IMR-90 (cell line): ENCODE measurements at places on chromosomes 5 and 9. TPM values are rescaled to one million over a fixed set of nuclear protein-coding genes. Genes with fewer than 3 reads are reported as not detected.

- no peak for DNase-seq
These were observed 8.7 kb downstream of the EBF1 start for GRCh38 chr5:159091065-159091464.

- no peak for DNase-seq
These were observed 15.2 kb downstream of the LURAP1L start for GRCh38 chr9:12790001-12790400.

DNA sequence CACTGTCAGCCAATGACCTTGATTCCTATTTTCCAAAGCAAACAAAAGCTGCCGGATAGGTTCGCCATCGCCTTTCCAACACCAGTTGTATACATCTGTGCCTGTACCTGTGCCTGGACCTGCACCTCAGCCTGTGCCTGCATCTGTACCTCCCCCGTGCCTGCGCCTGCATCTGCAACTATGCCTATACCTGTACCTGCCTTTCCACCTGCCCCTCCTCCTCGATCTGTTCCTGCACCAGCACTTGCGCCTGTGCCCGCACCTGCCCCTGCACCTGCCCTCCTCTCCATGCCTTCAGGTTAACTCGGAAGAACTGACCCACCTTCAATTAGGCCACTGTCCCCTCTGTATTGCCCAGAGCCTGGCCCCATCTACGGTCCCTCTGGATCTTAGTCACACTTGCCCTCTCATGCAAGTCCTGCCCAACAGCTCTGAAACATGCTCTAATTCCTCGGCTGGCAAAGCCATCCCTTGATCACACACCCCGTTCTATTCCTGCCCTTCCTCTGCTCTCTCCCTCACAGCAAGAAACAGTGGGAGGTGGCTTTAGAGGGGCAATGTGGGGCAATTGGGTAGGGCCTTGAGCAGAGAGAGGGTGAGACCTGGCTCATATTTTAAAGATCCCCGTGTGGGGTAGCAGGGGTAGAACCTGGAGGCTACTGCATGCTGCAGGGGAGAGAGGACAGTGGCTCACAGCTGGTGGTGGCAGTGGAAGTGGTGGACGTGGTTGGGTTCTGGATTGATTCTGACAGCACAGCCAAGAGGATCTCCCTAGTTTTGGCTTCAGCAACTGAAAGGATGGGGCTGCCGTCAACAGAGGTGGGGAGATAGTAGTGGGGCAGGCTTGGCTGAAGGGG lies 59.6 kb upstream of the PHYKPL start:
- no peak for DNase-seq

DNA sequence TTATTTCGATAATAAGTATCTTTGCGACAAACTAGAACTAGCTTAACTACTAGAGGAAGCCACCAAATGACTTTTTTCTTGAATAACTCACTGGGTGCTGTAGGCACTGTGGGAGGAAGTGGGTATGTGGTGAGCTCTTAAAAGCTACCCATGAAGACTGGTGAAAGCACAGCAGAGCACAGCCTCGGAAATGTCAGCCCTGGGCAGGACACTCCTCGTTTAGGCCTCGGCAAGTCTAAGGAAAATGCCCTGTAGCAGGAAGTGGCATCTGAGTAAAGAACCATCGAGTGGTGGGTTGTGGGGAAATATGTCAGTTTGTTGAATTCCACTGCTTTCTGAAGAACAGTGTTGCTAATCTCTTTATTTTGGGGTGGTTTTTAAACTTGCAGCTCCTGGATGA lies 44.0 kb upstream of the NCS1 start:
- DNase-seq: no peak

GRCh38 chr9:1469996-1470395 lies 419.8 kb downstream of the DMRT2 start:
- DNase-seq: no peak

GRCh38 chr5:41240390-41240789 lies 27.1 kb upstream of the C6 start:
- no peak for DNase-seq

DNA sequence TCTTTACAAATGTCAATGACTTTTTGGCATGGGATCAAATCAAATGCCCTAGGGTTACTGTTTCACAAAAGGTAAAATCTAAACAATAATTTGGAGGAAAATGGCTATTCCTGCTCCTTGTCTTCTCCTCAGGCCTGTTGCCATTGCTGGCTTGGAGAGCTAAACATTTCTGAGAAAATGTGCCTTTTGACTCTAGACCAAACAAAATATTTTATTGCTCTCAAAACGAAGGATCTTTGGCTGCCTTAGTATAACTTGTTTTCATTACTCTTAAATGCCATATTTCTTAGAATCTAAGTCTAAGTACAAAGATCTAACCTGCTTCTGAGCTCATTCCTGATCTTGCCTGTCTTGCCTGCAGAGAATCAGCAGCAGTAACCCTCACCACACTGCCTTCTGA lies 116.6 kb downstream of the MUSK start:
- no peak for DNase-seq

DNA sequence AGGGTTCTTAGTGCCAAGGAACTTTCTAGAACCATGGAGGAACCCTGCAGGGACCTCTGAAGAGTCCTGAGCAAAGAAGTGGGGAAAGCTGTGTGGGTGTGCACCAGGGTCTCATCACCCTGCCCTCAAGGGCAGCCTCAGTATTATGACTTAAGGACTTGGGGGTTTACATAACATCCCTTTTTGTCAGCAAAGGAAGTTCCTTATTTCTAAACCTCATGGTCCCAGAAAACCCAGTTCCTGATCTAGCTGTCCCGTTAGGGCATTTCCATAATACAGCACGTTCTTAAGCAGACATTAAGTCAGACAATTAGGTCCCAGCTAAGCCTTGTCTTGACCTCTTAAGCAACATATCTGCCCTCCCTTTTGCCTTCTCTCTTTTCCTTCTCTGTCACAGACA lies 57.3 kb downstream of the DAPK1 start:
- no peak for DNase-seq

DNA sequence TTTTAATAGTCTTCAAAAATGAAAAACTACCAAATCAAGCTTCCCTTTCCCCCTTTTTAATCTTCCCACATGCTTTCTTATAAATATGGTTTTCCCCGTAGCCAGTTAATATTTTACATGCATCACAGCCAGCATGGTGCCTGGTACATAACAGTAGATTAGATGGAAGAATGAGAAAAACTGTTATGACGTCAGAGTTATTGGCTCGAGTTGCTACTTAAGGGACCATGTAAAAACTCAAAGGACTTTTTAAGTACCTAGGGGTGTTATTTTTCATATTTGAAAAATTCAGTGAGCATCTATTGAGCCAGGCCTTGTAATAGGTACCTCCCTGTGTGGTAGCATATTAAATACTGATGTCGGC lies 176.4 kb downstream of the SMARCA2 start:
- DNase-seq: no peak

DNA sequence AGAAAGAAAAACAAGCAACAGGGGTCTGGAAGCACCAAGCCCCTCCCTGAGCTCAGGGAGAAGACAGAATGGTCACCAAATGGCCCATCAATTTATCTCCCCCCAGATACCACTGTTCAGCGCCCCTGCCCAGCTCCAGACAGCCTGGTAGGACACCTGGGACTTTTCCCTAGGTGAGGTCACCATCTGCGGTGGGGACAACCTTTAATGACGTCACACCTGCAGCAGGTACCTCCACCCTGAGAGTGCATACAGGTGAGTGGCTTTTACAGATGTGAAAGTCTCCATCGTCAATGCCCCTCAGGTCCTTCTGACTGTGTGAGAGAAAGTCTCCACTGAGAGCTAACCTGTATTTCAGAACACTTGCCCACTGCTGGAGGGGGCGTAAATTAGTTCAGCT lies 34.3 kb upstream of the LAMC3 start:
- no peak for DNase-seq

GRCh38 chr5:78108564-78108963 lies 185.9 kb downstream of the AP3B1 start:
- DNase-seq: no peak

DNA sequence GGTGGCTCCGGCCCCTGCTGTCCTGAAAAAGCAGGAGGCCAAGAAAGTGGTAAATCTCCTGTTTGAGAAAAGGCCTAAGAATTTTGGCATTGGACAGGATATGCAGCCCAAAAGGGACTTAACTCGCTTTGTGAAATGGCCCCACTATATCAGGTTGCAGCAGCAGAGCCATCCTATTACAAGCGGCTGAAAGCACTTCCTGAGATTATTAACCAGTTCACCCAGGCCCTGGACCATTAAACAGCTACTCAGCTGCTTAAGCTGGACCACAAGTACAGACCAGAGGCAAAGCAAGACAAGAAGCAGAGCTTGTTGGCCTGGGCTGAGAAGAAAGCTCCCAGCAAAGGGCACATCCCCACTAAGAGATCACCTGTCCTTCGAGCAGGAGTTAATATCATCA lies 89.7 kb downstream of the MLLT3 start:
- no peak for DNase-seq

DNA sequence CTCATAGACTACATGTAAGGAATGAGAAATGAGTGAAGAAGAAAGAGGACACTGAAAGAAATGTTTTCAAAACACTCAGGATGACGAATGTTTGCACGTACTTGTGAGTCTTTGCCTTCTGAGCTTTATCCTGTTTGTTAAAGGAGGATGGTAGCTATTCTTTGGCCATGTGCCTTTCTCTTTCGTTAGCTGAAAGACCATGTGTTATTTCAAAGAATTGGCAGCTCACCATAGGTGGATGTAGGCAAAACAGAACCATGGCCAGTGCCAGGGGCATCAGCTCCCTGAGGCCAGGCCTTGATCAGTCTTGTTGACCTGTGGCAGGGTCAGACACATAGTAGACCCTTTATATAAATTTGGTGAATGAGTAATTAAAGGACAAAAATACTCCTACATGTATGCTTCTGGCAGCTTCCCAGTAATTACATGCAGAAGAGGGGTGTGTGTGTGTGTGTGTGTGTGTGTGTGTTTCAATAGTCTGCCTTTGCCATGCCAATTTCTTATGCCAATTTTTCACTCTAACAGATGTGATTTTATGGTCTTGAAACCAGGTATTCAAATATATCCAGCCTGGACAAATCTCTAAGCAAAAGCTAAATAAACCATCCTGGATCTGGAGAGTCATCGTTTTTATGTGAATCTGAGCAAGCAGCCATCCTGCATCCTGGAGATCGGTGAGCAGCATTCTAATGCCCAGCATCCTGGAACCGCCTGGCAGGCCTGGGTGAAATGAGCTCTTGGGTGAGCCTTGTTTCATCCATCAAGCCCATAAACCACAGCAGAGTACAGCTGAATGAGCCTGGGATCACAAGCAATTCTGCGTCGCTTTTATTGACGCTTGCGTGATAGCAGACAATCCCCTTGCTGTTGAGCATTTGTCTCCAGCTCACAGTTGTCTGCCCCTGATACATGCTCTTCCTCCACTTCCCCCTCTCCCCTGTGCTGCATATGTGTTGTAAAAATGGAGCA lies 475.4 kb downstream of the MED10 start:
- DNase-seq: no peak

DNA sequence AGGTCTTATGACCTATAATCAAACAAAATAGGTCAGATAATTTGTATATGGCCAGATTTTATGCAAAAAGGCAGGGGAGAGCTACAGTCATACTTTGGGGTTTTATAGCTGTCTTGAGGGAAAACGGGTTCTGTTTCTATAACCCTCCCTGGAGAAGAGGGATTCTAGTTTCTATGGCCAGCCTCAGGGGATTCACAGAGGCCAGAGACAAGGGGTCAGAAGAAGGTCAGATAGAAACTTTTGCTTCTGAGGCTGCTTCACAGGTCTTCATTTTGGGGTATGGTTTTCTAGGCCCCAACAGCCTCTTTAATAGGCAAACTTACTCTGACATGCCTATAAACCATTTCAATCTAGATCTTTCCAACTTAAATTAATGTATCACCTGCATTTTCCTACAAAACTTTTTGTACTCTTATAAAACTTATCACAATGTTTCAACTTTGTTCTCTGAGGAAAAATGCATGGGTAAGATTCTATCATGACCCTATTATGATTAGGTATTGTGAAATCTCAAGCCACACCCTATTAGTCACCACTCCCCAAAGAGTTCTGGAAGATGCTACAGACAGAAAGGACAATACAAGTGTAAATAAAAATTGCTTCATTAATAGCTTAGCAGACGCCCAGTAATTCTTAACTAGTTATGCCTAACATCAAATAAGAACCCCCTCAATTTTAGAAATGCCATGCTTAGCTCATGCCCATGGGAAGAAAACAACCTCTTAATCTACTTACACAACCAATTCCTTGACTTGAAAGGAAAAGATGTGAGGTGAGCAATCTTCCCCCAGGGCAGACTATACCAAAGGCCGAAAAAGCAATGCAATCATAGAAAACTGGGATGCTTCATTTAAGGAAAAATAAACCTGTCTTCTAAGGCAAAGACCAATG lies 396.6 kb downstream of the TLR4 start:
- no peak for DNase-seq

DNA sequence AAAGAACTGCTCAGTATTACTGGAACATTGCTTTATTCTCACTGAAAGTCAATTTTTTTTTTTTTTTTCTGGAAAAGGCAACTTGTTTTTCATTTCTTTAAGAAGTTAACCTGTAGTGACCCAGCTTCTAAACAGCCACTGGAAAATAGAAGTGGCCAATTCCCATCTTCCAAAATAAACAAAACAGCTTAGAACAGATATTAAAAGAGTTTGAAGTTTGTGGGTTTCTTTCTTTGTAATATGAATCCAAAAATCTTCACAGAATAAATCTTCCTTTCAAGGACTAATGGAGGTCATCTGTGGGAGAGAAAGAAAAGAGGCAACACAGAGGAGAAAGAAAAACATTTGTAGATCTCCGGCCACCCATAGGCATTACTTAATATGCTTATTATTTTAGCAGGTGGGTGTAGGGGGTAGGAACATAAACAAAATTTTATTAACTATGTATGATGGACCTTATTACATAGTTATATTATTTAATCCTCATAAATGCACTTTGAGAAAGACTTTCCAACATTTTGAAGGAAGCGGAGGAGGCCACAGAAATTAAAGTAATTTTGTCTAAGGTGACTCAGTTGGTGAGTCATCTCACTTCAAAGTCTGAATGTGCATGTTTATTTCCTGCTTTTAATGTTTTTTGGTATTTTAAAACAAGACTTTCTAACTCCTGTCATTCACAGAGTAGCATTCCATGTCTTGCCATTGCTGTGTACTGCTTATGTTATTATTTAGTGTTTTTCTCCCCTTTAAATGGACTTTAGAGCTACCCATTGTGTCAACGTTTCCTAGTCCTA lies 1791.8 kb upstream of the WWC1 start:
- no peak for DNase-seq

DNA sequence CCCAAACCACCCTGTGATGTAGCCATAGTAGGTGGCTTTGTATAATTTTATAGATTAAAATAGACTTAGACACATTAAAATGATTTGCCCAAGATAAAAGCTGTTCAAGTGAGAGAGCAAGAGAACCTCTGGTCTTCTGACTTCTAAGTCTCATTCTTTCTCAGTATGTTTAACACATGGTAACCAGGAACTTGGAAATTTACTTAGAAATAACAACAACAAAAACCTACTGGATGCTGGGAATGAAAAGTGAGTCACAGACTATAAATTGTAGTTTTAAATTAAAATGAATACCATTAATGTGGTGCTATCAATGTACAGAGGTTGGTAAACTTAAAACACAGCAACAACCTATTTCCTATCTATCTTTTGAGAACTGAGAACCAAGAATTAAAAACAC lies 30.4 kb downstream of the HMGCR start:
- peak; percentile 67 for DNase-seq

GRCh38 chr5:14659821-14660607 lies 4.5 kb upstream of the OTULIN start:
- peak; percentile 89 for DNase-seq

Gene CERCAM
- total RNA-seq: 15.1 and 16.1 TPM in 2 replicates

Gene SLC23A1
- total RNA-seq: not detected in 2 replicates

Gene ABLIM3
- 33.3 and 34.2 TPM in 2 replicates for total RNA-seq

Gene PCDH1
- 0.83 and 0.90 TPM in 2 replicates for total RNA-seq

Gene CDHR2
- not detected in 2 replicates for total RNA-seq

Gene HMGXB3
- 27.6 and 29.2 TPM in 2 replicates for total RNA-seq

Gene RAD50
- 5.2 and 13.3 TPM in 2 replicates for total RNA-seq

Gene DNAH5
- total RNA-seq: 4.3 and 4.7 TPM in 2 replicates

Gene FCHSD1
- total RNA-seq: 32.8 and 33.2 TPM in 2 replicates

Gene OR1L1
- total RNA-seq: not detected in 2 replicates
